HT1080 (cell line): ENCODE measurements at places on chromosomes 6 and 20.

DNA sequence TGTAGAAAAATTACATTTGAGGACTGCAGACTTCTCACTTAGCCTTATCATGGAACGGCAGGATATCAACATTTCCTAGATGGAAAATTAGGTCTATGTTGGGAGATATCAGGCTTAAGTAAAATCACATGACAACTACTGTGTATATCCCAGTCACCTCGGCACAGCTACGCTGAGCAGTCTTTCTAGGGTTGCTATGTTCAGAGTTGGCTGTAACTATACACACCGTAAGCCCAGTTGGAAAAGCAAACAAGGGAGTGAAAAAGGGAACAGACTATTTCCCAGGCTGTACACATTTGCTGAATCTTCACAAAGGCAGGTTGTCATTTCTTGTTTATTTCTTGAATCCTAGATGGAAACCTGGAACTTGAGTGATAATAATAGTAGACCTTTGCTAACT is 80.7 kb upstream of the PTPRK start:
- DNase-seq = peak; percentile 71

DNA sequence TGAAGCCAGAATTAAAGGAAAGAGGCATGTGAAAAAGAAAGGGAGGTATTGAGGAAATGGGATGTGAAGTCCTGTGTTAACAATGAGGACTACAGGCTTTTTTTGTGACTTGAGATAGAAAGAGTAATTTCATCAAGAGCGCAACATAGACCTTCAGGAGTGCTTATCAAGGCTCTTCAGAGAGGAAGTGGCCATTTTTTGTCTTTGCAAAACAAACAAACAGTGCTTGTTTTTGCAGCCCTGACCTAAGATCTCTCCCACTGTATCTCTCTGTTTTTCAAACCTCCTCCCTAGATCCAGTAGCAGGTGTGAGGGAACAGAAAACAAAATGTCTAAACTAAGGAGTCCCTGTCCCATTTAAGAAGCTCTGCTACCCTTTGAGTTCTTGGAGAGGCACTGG is 710.3 kb upstream of the MARCKS start:
- no peak for DNase-seq

GRCh38 chr6:16196260-16196983 is 42.0 kb upstream of the GMPR start:
- no peak for DNase-seq

- peak; percentile 88 for DNase-seq
Observed at GRCh38 chr6:27893836-27894807, 18.1 kb downstream of the OR2B2 start.

- no peak for DNase-seq
Observed at GRCh38 chr6:20028143-20028542, 184.1 kb downstream of the MBOAT1 start.

DNA sequence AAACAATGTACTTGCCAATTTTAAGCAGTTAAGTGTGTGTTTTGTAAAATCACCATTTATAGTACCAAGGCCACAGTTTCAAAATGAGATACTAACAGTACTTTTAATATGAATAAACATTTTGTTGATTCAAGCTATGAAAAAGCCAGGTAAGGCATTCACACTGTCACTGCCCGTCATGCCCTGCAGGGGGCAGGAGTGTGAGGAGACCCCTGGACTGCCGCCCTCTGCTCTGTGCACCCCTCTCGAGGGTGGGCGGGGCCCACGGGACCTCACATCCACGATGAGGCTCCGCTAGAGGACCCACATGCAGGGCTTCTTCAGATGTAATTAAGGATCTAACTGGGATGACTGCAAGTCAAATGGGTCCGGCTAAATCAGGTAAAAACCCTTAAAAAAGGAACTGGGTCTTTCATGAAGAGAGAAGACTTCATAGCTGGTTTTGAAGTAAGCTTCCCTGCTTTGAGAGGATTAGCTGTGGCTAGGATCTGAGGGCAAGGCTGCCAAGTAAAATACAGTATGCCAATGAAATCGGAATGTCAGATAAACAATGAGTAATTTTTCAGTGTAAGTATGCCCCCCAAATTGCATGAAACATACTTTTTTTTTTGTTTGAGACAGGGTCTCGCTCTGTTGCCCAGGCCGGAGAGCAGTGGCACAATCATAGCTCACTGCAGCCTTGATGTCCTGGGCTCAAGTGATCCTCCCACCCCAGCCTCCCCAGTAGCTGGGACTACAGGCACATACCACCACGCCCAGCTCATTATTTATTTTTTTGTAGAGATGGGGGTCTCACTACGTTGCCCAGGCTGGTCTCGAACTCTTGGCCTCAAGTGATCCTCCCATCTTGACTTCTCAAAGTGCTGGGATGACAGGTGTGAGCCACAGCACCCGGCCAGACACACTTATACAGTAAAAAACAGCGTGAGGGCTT is 18.7 kb downstream of the DIDO1 start:
- no peak for DNase-seq

DNA sequence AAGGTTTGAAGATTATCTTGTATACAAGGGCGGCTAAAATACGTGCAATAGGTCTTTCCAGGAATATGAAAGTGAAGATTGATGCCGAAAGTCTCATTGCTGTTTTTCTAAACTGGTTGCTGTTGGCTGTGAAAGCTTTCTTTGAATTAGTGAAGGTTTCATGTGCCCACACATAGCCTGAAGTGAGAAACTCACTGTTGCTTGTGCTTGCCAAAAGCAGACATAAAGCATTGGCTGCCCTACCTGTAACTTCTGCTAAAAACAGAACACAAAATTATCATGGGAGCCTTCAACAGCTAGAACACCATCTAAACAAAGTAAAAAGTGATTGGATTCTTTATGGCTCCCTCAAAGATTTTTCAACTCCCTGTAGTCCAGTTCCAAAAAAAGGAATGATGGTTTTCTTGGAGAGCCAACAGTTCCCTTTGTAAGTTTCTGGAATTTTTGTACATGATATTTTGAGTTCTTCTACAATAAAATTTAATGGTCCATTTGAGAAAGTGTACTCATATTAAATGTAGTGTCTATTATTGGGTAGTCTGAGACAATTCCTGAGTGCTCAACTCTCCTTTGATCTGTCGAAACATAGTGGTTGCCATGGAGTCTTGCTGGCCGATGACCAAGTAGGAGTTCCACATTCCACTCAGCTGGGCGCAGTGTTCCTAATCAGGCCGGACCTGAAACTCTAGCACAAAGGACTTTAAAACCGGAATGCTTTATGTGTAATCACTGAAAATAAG is 68.5 kb downstream of the PLEKHG1 start:
- DNase-seq = peak; percentile 62

DNA sequence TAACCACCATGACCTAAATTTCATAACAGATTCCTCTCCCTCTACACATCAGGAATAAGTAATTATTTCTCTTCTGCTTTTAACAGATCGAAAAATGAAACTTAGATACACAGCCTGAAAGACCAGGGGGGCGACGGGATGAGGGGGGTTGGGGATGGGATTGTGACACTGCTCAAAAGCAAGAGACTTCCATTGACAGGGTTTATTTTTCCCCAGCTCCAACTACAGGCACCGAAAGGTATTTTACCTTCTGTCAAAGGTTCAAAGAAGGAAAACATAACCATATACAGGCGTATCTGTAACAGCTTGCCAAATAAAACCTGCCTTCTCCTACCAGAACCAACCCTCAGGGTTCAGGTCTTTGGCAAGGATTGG is 1.3 kb downstream of the EPHA7 start:
- no peak for DNase-seq

DNA sequence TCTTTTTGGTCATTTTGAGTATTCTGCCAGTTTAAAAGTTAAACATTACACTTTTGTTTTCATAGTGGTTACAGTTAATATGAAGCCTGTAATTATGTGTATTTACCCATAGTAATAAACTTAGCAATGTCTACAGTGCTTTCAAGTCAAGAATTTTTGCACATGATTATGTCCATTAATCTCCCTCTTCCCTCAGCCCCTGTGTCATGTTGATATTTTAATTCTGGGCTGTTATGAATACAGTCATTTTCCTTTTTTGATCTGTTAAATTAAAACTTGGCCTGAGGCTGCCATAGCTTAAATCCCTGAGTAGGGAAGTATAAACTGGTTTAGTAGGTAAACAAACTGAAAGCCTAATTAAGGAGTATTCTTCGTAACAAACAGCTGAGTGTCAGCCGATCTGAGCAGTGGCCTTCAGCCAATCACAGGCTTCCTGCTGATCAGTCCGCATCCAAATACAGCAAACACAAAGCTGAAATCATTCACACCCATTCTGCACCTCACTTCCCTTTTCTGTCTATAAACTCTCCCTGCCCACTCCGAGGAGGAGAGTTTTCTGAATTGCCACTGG is 9.5 kb upstream of the SFT2D1 start:
- DNase-seq = peak; percentile 12
